ENCODE measurements at places on chromosomes 11 and 22. TPM values are rescaled to one million over a fixed set of nuclear protein-coding genes. Genes with fewer than 3 reads are reported as not detected.
A peak's percentile ranks its signal among the peaks of the same experiment; 100 is the strongest.

Gene CCDC87
- total RNA-seq, result not detected

Gene MMP26
- not detected for total RNA-seq

Gene AASDHPPT
- 36.9 TPM for total RNA-seq

Gene GDPD5
- total RNA-seq, result 107 TPM

Gene OR5J2
- total RNA-seq, result not detected

- H3K36me3 ChIP-seq, result no peaks in the 10 kb centered on the region
- H3K27ac ChIP-seq, result no peak overlapping the region
- no peaks in the 10 kb centered on the region for H3K4me1 ChIP-seq
- DNase-seq, result no peak
- no peak overlapping the region for H3K4me3 ChIP-seq
Measured at GRCh38 chr11:64514590-64514989, 76.4 kb upstream of the SLC22A12 start.

- no peak for DNase-seq
- no peak overlapping the region for H3K4me3 ChIP-seq
- no peak overlapping the region for H3K27ac ChIP-seq
- no peaks in the 10 kb centered on the region for H3K27me3 ChIP-seq
- H3K36me3 ChIP-seq, result peaks cover 5% of the 10 kb centered on the region
Measured at GRCh38 chr11:95863486-95864140, 60.3 kb downstream of the MTMR2 start.

GRCh38 chr11:125111001-125111342, 454 bp downstream of the TMEM218 start:
- H3K27me3 ChIP-seq, result peaks cover 2% of the 10 kb centered on the region
- H3K4me1 ChIP-seq, result peaks cover 22% of the 10 kb centered on the region
- DNase-seq, result no peak

DNA sequence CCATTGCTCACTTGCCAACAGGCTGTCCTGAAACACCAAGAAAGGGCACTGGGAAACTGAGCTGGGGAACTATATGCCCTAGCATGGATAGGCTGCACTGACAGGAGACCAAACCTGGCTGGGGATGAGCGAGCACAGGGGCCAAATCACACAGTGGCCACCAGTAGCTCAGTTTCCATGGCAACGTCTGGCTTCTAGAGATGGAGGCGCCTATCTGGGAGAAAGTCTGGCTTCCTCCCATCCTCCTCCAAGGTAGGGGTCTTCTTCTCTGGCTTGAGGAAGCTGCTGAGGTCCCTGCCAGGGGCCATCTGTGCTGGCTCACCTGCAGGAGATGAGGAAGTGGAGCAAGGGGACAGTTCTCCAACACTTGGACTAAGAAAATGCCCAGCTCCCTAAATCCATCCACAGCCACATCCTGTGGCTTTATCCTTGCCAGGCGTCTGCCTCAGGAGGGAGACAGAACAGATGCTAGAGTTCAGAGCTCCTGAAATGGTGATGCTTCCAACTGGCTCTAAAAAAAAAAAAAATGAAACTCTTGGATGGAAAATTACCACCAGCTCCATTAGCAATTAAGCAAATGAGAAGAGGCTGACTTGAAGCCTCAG, 48.3 kb downstream of the SYT13 start:
- no peak for DNase-seq
- no peak overlapping the region for H3K27ac ChIP-seq

DNA sequence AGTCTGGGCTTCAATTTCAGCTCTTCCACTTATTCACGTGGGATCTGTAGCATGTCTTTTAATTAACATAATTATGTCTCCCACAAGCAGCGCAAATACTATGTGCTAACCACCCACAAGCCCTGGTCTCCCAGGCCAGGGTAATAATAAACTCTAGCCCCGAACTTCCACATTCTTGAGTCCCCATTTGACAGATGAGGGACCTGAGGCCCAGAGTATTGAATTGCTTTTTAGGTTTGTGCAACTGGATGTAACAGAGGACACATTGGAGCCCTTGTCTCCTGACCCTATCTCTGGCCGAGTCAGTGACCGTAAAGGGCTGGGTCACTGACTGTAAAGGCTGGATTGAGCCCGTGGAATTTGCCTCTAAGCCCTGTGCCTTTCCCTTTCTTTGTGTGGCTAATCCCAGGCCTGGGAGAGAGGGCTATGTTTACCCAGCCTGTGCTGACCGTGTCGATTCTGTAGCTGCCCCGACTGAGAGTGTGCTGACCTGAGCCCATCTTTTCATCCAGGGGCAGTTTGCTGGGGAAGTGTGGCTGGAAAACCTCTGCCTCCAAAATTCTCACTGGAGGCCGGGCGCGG, 3.9 kb downstream of the CRYBB2 start:
- H3K27ac ChIP-seq, result no peak overlapping the region
- H3K4me3 ChIP-seq, result no peak overlapping the region
- H3K27me3 ChIP-seq, result peaks cover 14% of the 10 kb centered on the region
- DNase-seq, result no peak
- no peaks in the 10 kb centered on the region for H3K4me1 ChIP-seq

GRCh38 chr11:94767291-94767690, 865 bp upstream of the AMOTL1 start:
- no peak overlapping the region for H3K4me3 ChIP-seq
- H3K27me3 ChIP-seq, result peaks cover 41% of the 10 kb centered on the region
- H3K4me1 ChIP-seq, result peaks cover 16% of the 10 kb centered on the region
- no peak overlapping the region for H3K27ac ChIP-seq

GRCh38 chr11:112507281-112507680, 246.6 kb upstream of the PLET1 start:
- no peak for DNase-seq
- peaks cover 15% of the 10 kb centered on the region for H3K27me3 ChIP-seq
- H3K4me1 ChIP-seq, result no peaks in the 10 kb centered on the region
- H3K4me3 ChIP-seq, result no peak overlapping the region
- no peak overlapping the region for H3K27ac ChIP-seq
- no peaks in the 10 kb centered on the region for H3K36me3 ChIP-seq

DNA sequence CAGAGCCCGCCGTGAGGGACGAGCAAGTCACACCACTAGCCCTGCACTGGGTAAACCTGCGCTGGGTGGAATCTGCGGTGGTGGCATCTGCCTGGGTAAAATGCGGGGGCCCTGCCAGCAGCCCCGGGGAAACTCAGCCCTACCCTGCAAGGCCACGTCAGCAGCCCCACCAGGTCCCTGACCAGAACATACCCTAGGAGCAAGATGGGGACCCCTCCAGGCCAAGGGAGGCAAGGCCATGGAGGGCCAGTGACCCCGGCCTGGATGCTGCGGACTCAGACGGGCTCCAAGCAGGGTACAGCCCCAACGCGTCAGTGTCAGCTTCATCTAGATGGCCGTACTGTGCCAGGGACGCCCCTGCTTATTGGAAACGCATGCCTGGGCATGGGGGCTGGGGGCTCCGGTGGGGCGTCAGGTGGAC, 26.3 kb downstream of the TOLLIP start:
- no peaks in the 10 kb centered on the region for H3K27me3 ChIP-seq
- no peaks in the 10 kb centered on the region for H3K4me1 ChIP-seq
- peaks cover 8% of the 10 kb centered on the region for H3K36me3 ChIP-seq
- no peak for DNase-seq

DNA sequence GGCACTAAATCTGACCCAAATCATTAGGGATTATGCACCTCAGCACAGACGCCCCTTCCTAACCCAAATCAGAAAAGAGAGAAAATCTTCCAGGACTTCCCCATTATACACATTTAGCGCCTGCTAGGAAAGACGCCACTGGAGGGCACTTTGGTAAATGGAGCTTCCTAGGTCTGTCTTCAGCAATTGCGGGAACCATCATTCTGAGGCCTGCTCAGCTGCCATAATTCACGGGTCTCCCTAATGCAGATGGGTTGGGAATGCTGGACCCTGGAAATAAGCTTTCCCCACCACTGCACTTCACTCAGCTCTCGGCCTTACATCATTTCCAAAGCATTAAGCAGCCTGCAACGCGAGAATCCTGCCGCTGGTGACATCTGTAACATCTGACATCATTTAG, 86.2 kb upstream of the OPCML start:
- no peaks in the 10 kb centered on the region for H3K36me3 ChIP-seq
- H3K27me3 ChIP-seq, result no peaks in the 10 kb centered on the region
- DNase-seq, result no peak
- no peak overlapping the region for H3K27ac ChIP-seq
- no peaks in the 10 kb centered on the region for H3K4me1 ChIP-seq
- H3K4me3 ChIP-seq, result no peak overlapping the region

DNA sequence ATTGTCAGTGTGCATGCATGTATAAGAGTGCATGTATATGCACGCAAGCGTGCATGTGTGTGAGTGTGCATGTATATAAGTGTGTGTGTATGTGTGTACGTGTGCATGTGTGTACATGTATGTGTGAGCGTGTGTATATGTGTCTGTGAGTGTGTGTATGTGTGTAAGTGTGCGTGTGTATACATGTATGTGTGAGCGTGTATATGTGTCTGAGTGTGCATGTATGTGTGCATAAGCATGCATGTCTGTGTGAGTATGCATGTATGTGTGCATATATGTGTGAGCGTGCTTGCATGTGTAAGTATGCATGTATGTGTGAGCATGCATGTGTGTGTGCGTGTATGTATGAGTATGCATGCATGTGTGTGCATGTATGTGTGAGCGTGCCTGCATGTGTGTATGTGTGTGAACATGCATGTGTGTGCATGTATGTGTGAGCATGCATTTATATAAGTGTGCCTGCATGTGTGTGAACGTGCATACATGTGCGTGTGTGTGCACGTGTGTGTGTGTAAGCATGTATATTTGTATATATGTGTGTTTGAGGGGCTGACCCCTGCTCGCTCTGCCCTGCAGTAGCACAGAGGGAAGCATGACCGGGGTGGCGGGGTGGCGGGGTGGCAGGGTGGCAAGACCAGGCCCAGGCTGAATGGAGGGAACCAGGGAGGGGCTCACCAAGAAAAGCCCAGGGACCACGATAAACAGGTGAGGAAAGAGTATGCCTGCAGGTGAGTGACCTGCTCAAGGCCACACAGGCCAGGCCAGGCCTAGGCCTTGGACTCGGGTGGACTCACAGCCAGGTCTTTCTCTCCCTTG, 26.3 kb downstream of the CYTH4 start:
- peak overlapping the region; percentile 68 for H3K4me3 ChIP-seq
- H3K36me3 ChIP-seq, result peaks cover 86% of the 10 kb centered on the region
- peak overlapping the region; percentile 100 for H3K27ac ChIP-seq
- peaks cover 88% of the 10 kb centered on the region for H3K4me1 ChIP-seq
- no peaks in the 10 kb centered on the region for H3K27me3 ChIP-seq
- DNase-seq, result no peak

DNA sequence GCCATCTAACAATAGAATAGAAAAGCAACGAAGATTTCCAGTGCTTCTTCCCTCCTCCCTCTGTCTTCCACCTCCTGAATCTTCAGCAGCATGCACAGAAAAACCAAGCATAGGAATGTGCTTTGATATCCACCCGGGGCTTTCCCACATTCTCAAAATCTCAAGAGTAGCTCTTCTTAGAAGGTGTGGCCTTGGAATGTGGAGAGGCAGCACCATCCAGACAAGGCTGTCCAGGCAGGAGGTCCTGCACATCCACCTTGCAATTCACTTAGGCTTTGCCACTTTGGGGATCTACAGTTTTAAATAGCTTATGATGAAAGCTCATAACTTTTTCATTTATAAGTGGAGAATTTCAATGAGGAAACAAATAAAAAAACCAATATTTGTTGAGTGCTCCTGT, 72.9 kb downstream of the KIRREL3 start:
- no peak overlapping the region for H3K27ac ChIP-seq
- no peak for DNase-seq
- no peaks in the 10 kb centered on the region for H3K27me3 ChIP-seq
- no peaks in the 10 kb centered on the region for H3K36me3 ChIP-seq
- no peak overlapping the region for H3K4me3 ChIP-seq

- no peak for DNase-seq
- no peak overlapping the region for H3K27ac ChIP-seq
- no peaks in the 10 kb centered on the region for H3K27me3 ChIP-seq
- H3K4me3 ChIP-seq, result no peak overlapping the region
- H3K4me1 ChIP-seq, result no peaks in the 10 kb centered on the region
Measured at GRCh38 chr11:45057938-45058646, 88.3 kb upstream of the PRDM11 start.

DNA sequence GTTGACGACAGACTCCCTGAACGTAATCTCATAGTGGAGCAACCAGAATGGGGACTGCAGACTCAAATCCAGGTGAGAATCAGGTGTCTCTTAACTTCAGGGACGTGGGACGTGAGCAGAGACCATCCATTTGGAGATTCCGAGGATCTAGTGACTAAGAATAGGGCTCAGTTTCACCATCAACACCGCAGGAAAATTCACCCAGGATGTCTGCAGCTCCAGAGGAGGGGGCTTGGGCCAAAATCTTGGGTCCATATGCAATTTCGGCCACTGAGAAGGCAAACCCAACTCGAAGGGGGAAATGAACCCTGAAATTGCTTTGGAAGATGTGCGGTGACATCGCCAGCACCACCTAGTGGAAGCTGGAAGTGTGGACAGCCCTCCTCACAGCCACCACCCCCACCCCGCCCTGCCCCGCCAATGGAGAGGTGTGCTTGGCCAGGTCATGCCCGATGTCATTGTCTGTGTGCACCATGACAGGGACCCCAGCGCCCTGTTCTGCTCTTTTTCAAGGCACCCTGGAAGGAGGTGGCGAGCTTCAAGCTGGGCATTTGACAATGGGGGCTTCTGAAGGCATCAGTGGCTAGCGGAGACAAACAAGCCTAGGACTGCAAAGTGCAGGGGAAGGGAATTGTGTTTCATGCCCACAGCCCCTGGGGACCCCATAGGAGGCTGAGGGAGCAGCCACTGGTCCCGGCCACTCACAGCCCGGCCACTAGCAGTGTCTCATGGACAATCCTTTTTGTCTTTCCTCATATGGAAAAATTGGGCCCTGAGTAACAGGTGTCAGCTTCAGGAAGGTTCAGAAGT, 24.8 kb downstream of the APOL1 start:
- H3K27ac ChIP-seq, result peak overlapping the region; percentile 57
- H3K4me1 ChIP-seq, result peaks cover 30% of the 10 kb centered on the region
- no peak overlapping the region for H3K4me3 ChIP-seq

DNA sequence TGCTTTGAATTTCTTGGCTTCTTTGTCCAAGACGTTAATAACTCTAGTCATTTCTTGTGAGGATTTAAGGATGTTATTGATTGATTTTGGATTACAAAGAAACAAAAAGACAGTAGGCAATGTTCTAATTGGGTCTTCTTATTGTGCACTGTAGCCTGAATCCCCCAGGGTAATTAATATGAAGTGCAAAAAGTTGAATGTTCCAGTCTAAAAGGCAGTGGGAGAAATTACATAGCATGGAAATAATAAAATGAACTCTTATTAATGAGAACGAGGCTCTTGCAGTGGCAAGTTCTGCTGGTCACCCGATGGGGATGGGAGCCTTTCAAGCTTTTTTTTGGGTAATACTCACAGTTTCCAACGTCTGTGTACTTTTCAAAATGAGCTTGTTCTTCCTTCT, 45.6 kb downstream of the UBASH3B start:
- H3K4me1 ChIP-seq, result peaks cover 46% of the 10 kb centered on the region
- no peaks in the 10 kb centered on the region for H3K27me3 ChIP-seq
- H3K4me3 ChIP-seq, result no peak overlapping the region
- no peak for DNase-seq
- no peak overlapping the region for H3K27ac ChIP-seq
- peaks cover 8% of the 10 kb centered on the region for H3K36me3 ChIP-seq

DNA sequence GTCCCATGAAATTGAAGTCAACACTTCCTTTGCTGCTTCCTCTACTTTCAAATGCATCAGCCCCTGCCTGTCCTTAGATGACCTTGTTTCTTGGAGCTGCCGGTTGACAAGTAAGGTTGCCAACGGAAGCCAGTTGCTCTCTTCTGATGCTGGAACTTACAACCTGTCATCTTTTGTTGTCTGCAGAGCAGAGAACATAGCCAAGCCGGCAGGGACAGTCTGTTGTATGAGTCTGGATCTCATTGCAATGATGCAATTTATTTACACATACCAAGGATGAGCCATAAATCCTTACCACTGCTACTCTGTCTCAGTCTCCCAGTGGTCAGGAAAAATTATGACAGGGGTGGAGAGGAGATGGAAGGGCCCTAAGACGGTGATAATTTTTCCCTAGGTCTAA, 151.4 kb downstream of the BLID start:
- H3K4me1 ChIP-seq, result no peaks in the 10 kb centered on the region
- H3K27me3 ChIP-seq, result no peaks in the 10 kb centered on the region
